ENCODE measurements at places on chromosomes 11 and 22.

DNA sequence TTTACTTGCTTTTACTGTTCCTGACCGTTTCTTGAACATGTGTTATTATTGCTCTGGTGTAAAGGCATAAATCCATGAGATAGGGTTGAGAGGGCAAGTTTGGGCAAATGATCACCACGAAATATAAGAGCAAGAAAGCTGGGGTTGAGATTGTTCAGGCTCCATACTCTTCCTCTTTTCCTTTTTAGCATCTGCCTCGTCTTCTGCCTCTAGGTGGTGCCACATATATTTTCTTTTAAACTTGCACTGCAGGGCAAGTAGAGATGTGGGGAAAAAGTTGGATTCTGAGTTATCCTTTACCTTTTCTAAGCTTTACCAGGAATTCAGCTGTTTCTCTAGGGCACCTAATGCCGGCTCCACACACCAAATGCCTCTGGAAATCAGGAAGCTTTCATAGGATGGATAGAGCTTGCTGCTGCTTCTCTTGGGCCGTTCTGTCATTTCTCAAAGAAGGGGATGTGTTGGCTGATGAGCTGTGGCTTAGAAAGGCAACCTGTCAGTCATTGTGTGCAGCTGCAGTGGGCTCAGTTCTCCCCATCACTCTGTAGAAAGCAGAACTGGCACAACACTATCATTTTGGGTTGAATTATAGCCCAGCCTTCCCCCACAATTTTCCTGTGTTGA, 98.2 kb downstream of the LDLRAD3 start:
- DNase-seq, result no peak

- DNase-seq, result no peak
These were observed 725.9 kb upstream of the CCDC179 start for GRCh38 chr11:23586173-23586572.

- DNase-seq, result no peak
These were observed 37.7 kb downstream of the NF2 start for GRCh38 chr22:29641042-29641699.

DNA sequence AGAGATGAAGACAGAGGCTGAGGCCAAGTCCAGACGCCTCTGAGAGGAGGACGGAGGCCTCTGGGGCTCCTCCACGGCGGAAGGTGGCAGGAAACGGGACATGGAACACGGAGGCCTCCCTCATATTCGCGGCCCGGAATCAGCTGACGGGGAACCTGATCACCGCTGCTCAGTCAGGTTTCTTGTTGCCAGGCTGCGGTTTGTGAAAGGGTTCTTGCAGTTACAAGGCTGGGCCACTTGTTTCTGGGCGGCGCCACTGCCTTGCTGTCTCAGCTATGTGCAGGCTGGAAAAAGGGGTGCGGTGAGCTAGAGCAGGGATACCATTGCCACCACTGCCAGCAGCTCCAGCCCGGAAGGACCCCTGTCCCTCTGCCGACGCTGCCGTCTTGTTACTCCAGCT, 10.0 kb upstream of the MMP1 start:
- DNase-seq, result no peak

GRCh38 chr11:60899046-60899936, 7.1 kb downstream of the PRPF19 start:
- no peak for DNase-seq

GRCh38 chr22:42642806-42643633, 2.6 kb upstream of the ATP5MGL start:
- DNase-seq, result no peak

GRCh38 chr11:36215693-36216060, 73.5 kb downstream of the COMMD9 start:
- DNase-seq, result no peak

GRCh38 chr11:120064341-120064740, 73.6 kb downstream of the TRIM29 start:
- DNase-seq, result no peak

- DNase-seq, result no peak
These were observed 100.1 kb downstream of the RDX start for GRCh38 chr11:110196241-110196754.

GRCh38 chr22:41695211-41695610, 4.1 kb upstream of the MEI1 start:
- no peak for DNase-seq

All from stimulated activated CD4-positive, alpha-beta T cell treated with anti-CD3 and anti-CD28 coated beads, Interleukin-1b, Interleukin-23, amount 100 ng/mL, for 4 hours (primary cell).